ENCODE measurements at places on chromosomes 7 and 10.

DNA sequence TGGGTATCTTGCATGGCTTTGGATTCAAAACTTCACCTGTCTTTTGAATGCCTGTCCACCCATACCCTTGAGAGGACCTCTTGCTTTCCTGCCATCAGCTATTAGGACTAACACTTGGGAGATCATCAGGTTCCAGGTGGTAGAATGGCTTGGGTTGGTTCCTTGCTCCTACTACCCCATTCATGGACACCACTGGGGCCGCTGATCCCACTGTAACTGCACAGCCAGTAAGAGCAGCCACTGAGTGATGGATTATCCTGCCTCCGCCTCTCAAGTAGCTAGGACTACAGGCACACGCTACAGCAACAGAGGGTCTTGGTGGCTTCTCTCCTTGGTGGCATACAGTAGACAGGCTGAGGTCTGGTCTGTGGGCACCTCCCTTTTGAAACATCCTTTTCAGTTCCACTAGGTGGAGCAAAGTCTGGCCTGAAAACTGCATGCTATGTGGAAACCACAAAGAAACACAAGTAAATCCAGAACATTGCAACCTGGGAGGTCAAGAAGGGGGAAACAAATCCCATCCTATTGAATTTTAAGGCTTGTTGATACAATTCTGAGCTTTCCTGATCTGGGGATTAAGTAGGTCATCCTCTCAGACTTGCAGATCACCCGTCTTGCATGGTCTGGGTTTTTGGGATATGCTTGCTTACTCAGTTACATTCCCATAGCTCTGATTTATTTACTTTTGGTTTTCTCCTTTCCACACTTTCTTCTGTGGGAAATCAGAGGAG lies 9.4 kb downstream of the WBP1L start:
- no peak for DNase-seq

DNA sequence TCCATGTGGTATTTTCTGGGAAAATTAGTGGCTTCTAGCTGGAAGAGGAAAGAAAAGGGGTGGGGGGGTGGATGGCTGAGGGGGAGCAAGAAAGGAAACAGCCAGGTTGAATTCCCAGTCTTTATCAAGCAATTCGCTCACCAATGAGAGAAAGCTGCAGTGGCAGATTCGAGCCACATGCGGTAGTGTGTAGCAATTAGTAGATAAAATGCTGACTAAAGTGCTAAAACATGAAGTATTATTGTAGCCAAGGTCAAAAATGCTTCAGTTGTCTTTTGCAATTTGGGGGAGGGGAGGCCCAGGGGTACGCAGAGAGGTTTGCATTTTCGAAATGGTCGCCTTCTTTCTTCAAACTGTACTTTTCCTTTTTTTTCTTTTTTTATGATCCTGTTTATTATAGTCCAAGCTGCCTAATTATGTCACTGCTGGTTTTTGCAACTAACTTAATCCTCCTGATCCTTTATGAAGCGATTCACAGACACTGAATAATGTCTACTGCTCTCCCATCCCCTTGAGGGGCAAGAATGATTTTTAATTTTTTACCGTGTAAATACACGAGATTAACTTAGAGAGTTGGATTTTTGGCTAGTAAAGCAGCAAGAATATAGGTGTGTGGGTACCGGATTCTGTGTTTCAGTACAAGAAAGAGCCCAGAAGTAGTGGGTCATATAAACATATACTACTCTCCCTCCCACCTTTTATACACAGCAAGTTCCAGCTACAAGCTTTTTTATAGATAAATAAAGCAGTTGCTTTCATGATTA lies 3.6 kb upstream of the ARID5B start:
- no peak for DNase-seq

GRCh38 chr10:68559841-68560185 lies 324 bp upstream of the TET1 start:
- DNase-seq: no peak

GRCh38 chr7:110205899-110206298 lies 885.0 kb upstream of the LRRN3 start:
- DNase-seq: no peak

- no peak for DNase-seq
Observed at GRCh38 chr10:71082960-71083715, 129.2 kb upstream of the UNC5B start.

- no peak for DNase-seq
Observed at GRCh38 chr7:143910473-143911248, 8.7 kb upstream of the TCAF1 start.
